NCI-H2107 (cell line): ENCODE measurements at places on chromosomes 1 and 21.

DNA sequence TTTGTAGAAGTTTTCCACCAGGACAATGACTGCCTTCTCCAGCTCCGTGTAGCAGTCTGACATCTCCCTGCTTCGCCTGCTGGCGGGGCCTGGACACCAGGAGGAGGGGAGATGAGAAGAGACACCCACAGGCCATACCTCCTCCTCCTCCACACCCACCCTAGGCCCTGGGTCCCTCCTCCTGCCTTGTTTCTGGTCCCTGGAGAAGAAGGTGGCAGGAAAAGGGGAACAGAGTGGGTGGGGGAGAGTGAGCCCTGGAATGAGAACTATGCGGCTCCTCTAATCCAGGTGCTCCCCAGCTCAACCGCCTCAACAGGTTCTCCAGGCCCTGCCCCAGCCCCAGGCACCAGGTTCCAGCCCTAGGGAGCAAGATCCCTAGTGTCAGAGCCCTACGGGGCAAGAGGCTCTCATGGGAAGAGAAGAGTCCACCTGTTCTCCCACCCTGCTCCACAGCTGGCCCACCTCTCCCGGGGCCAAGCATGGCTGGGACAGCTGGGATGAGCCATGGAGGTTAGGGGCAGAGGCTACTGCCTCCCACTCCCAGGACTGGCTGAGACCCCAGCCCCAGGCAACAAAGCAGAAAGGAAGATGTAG, 4.8 kb downstream of the S100A16 start:
- no peak for DNase-seq

DNA sequence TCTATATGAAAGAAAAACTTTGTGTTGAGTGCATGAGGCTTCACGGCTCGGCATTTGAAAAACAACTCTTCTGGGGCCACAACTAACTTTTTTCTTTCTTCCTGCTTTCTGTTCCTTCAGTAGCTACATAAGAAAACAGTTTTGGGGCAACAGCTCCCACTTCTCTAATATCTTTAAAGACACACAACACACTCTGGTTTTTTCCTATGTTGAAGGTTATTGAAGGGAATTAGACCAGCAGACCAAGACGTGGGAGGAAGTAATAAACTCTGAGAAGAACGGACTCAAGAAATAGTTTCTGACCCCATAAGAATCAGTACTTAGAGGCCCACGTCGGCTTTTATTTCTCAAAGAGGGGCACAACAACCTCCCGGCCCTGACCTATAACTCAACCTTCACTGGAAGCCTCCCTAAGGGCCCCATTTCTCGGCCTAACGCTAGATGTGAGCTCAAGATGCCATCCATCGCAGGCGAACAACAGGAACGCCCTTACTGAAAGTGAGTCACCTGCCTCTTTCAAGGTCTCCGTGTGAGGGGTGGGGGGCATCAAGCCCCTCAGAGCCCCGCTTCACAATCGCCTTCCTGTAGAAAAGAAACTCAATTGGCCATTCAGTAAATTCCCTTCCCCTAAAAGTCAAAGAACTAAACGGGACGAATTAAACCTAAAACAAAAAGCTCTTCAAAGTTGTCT, 844 bp downstream of the ZMYM6 start:
- DNase-seq, result no peak

GRCh38 chr1:87869567-87869966, 540.9 kb downstream of the LMO4 start:
- DNase-seq, result no peak

GRCh38 chr1:192545896-192546521, 29.6 kb upstream of the RGS1 start:
- no peak for DNase-seq

DNA sequence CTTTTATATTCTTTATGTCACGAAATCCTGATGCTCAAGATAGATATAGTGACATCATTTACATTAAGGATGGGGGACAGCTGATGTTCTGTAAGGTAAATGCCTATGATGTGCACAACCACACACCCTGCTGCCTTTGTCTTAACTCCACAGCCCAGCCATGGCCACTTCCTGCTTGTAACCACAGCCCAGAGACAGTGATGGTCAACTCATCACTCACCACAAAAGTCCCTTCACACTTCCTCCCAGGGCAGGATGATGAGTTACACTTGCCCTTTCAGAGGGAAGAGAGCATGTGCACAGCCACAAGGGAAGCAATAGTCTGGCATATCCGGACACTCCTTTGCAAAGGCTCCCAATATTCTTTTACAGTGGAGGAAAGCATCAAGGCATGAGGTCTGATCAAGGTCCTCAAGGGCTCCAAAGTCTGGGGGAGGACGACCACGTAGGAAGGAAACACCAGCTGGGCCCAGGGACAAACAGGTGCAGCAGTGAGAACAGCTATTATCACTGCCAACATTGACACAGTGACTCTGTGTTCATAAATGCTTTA, 53.8 kb downstream of the PLPP3 start:
- DNase-seq, result no peak

- no peak for DNase-seq
Observed at GRCh38 chr1:76867342-76868130, at the start of gene ST6GALNAC5. TSS of gene ST6GALNAC5 (plus strand) at chr1:76867480.

- no peak for DNase-seq
Observed at GRCh38 chr1:18666317-18666920, 35.8 kb downstream of the PAX7 start.

GRCh38 chr1:195714248-195714647, 894.0 kb downstream of the KCNT2 start:
- no peak for DNase-seq

GRCh38 chr1:57311006-57311405, 112.9 kb downstream of the DAB1 start:
- no peak for DNase-seq

DNA sequence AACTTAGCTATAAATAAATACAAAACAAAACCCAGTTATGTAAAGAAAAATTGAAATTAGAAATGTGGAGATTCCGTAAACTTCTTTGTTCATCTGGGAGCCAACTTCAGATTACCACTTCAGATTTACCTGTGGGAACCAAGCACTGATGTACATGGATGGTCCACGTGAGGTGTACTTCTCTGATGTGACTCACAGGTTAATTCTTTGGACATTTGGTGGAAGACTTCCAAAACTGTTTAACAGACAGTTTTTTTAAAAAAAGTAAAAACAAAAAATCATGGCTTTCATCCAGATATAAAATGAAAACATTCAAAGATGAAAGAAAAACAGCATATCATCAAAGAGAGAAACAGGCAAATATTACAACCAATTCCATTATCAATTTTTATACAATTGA, 92.0 kb downstream of the MAST2 start:
- no peak for DNase-seq

GRCh38 chr1:118243269-118243668, 58.2 kb upstream of the SPAG17 start:
- no peak for DNase-seq

DNA sequence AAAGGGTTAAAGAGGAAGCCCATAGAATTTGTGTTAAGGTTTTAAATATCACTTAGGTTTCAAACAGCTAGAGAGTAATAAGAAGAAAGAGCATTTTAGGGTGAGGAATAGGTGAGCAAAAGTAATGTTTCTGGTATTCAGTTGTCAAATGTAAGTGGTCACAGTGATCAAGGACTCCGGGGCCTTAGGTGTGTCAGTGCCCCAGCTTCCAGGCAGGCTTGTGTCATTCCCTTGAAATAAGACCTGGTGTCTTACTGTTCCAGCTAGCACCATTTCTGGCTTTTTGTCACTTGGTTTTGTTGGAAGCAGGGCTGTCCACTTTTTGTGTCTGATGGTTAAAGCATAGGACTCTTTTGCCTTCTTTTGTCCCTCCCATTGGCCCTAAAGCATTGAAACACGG, 69.6 kb downstream of the DYRK1A start:
- no peak for DNase-seq

- no peak for DNase-seq
Observed at GRCh38 chr1:16617778-16618580, 4.6 kb upstream of the NBPF1 start.

GRCh38 chr21:40208206-40208947, 341.1 kb downstream of the PCP4 start:
- no peak for DNase-seq

DNA sequence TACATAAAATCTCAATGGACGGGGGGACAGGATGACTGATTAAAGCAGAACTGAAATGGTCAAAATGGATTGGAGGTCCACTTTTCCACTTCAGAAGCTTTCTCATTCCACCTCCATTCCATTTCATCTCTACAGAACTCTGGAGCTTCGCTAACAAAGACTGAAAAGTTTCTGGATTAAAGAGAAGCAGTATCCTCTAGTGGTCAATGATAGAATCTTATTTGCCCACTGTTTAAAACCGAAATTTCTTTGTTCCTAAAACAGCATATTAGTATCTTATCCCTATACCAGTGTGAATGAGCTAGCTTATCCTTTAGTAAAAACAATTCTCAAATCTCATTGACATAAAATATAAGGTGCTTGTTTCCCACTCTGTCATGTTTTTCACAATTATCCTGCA, 890.6 kb downstream of the KCNT2 start:
- DNase-seq, result no peak

- no peak for DNase-seq
Observed at GRCh38 chr1:88462488-88463261, 221.4 kb upstream of the PKN2 start.

DNA sequence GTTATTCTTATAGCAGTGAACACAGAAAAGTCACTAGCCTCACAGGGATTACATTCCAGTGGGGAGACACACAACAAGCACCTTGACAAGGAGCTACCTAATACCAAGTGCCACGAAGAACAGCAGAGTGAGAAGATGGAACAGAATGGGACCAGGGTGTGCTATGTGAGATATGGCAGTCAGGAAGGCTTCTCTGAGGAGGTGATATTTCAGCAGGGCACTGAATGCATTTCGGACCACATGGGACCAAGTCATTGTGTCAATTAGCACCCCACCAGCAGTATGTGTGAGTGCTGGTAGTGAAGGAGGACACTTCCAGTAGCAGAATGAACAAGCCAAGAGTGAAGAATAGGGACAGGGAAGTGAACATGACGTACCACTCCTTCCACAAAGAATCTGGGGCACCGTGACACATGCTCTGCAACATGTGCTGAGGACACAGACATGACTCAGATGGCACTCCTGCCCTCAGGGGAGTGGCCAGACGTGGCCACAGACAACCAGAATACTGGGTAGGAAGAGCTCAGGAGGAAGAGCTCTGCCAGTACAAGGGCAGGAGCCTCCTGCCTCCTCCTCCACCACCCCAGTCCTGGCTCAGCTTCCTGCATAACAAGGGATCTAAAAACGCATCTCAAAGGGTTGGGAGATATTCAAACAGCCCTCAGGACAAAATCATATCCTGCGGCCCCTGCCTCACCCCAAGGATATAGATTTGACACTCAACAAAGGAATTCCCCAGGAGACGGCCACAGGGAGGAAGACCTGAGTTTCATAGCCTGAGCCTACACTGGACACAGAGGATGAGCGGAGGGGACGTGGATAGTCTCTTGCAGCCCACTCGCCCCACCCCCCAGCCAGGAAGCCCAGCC, 102.5 kb downstream of the TRABD2B start:
- no peak for DNase-seq

- no peak for DNase-seq
Observed at GRCh38 chr1:29808141-29808995, 572.0 kb downstream of the PTPRU start.

DNA sequence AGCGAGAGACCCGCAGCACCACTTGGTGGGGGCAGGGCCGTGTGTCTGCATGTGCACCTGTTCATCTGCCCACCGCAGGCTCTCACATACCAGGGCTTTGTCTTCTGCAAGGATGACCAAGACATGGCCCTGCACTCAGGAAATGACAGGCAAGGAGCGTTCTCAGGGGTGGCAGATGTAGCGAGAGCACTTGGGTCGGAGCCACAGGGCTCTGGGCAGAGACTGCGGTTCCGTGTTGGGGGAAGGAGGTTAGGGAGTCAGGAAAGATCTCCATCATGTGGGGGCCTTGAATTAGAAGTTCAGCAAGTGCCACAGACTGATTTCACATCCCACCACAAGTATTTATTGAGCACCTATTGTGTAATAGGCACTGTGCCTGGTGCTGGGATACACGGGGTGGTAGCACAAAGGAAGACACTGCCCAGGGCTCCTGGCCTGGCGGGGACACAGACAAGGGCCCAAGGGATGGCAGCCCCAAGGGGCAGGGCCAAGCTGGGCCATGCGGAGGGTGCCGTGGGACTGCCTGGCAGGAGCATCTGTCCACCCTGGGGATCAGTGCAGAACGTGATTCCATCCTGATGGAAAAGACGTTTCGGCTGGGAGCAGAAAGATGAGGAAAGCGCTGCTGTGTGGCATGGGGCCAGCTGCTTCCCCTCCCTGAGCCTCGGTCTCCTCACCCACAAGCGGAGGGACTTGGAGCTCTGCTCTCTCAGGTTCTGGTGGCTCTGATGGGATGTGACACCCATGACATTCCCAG, 11.4 kb upstream of the SPSB1 start:
- DNase-seq, result no peak

- DNase-seq, result no peak
Observed at GRCh38 chr1:231162970-231163829, 1.3 kb downstream of the TRIM67 start.

DNA sequence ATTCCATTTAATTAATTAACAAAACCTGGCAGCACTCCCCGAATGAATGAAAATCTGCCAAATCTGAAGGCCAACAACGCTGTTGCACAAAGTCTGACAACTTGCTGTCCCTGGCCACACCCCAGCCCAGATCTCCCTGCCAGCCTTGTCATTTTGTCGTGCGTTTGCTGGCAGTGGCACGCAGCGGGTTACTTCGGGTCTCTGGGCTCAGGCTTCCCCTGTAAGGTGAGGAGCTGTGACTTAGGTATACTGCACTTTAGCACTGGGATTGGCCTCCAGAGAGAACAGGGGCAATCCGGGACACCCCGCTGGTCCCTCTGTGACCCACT, 34.3 kb upstream of the SIM2 start:
- DNase-seq, result no peak

- DNase-seq, result no peak
Observed at GRCh38 chr1:111474106-111474505, 322 bp downstream of the C1orf162 start.

- DNase-seq, result no peak
Observed at GRCh38 chr1:50851034-50851433, 109.0 kb downstream of the FAF1 start.

GRCh38 chr1:117803318-117803717, 126.1 kb downstream of the GDAP2 start:
- no peak for DNase-seq

DNA sequence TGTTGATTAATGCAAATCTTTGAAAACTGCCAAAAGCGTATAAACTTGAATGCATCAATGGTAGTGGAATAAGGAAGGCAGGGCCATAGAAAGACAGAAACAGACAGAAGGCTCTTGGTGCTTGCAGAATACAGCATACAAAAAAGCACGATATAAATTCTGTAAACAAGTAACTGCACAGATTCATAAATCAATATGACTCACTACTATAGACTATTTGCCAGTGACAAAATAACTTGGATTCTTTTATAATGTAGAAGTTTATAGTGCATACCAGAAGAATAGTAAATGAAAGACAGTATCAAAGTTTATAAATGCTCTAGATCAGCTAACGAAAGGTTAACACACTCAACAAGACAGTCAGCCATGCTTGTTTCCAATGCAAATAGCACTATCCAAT, 349.6 kb downstream of the PTBP2 start:
- DNase-seq, result no peak

DNA sequence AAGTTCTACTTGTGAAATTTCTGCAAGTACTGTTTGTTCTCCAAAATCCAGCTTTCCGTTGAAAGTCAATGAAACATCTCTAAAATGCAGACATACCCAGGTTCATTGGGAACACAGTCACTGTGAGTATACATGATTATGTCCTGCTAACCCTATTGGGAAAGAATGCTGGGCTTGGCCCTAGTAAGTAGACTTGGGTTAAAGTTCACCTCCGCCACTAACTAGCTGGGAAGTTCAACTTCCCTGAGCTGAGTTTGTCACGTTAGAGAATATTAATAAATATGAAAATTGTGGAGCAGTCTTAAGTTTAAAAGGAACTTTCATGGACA, 10.5 kb upstream of the PGD start:
- no peak for DNase-seq

- DNase-seq, result no peak
Observed at GRCh38 chr21:28025111-28025510, 967.6 kb downstream of the LTN1 start.
